CD14-positive monocyte (primary cell): ENCODE measurements at places on chromosomes 11 and 22. TPM values are rescaled to one million over a fixed set of nuclear protein-coding genes. Genes with fewer than 3 reads are reported as not detected.

Gene OR56A1
- not detected for polyA plus RNA-seq

Gene KDM4D
- polyA plus RNA-seq = not detected

DNA sequence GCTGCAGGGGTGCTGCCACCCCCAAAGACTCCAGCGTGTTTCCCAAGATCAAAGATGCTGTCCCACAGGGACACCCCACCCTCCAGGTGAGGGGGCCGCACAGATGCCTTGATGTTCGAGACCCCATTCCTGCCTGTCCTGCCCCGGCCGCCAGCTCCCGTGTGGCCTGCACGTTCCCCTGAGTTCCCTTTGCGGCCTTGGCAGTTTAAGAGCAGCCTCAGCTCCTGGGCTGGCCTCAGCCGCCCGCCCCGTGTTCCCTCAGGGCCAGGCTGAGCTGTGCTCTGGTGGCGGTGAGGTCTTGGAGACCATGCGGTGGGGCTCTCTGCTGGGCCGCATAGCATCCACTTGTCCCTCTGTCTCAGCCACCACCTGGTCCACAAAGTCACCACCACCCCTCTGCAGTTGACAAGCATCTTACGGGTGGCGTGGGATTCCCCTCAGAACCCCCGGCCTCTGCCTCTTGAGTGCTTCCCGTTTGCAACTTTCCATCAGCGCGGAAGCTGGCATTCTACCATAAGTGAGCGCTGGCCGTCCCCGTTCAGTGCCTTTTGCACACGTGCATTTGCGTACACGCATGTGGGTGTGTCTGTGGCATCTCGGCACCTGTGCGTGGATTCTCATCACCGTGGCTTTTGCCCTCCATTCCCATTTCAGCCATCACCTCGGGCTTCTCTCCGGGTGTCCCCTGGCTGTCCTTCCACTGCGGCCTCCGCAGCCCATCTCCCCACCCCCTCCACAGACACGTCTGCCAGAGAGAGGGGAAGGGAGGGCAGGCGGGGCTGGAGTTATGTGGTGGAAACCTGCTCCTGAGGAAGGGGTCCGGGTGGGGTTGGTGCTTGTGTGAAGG is 35.9 kb downstream of the CTTN start:
- no peak for DNase-seq

DNA sequence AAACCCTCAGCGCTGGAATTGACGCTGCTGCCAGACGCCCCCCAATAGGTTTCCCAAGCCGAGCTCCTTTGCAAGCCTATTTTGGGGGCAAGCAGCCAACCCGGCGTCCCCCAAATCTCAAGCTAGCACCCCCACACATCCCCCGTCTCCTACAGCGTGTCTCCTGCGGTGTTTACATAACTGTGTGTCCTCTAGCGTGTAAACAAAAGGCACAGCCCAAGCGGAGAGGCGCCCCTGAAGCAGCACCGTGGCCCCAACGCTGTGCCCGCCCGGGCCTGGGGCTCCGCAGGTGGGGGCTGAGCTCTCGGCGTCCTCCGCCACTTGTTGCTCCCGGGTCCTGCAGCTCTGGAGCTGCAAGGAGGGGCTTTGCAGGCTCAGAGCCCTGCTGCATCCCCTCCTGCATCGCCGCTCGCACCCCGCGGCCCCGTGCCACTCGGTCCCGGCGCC is 1.6 kb downstream of the CADM1 start:
- DNase-seq = no peak

DNA sequence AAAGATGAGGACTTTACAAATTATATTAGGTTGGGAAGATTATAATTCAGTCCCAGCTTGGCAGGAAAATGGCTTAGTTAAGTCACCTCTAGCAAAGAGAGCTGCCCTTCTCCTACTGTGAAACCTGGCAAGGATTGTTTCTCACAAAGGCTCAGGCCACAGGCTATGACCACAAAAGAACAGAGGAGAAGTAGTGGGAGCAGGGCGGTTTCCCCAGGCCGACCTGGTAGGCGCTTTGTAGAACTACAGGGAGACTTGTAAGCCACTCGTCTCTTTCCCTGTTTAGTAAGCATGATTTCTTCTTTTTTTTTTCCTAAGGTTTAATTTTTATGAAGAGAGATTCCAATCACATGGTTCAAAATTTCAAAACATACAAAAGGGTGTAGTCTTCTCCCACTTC is 4.6 kb downstream of the SNAP29 start:
- DNase-seq = no peak

Gene MRGPRF
- not detected for polyA plus RNA-seq

Gene PMM1
- polyA plus RNA-seq = 15.6 TPM

- DNase-seq = no peak
Observed at GRCh38 chr22:25013607-25014006, 61.1 kb downstream of the KIAA1671 start.

- DNase-seq = no peak
Observed at GRCh38 chr11:94883878-94884277, 89.5 kb downstream of the CWC15 start.

Gene SMIM35
- polyA plus RNA-seq = 0.22 and 0.29 TPM in 2 replicates

Gene HEPN1
- polyA plus RNA-seq = not detected

Gene CD248
- 0.13 TPM for polyA plus RNA-seq

GRCh38 chr11:3927129-3927796 is 71.8 kb downstream of the STIM1 start:
- no peak for DNase-seq

DNA sequence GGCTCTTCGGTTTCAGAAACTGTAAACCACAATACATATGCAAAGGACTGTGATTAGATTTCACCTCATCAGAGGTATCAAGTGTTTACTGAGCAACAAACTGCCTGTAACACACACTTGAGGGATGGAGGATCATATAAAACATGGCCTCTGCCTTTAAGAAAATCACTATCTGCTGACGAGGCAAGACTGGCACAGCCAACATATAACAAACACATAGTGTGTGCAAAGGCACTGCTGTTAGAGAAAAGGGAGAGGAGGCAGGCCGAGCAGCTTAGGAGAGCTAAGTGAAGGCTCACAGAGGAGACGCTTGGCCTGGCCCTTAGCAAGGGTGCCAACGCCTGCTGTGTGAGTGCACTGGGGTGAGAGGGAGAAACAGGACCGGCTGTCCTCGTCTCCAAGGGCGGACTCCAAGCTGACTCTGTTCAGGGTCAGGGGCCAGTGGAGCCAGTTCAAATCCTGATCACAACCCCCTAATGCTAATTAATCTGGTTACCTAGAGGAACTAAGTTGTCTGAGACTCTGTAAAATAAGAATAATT is 48.2 kb downstream of the LRFN4 start:
- DNase-seq = no peak

- no peak for DNase-seq
Observed at GRCh38 chr11:68312117-68312779, at the start of gene LRP5. TSS of gene LRP5 (plus strand) at chr11:68312591. CDS start at chr11:68312715, 124 bp downstream.

- no peak for DNase-seq
Observed at GRCh38 chr22:27068121-27068520, 410.7 kb downstream of the MIAT start.

Gene INPP5J
- 0.03 TPM in 2 replicates for polyA plus RNA-seq

Gene MMP12
- polyA plus RNA-seq = not detected

DNA sequence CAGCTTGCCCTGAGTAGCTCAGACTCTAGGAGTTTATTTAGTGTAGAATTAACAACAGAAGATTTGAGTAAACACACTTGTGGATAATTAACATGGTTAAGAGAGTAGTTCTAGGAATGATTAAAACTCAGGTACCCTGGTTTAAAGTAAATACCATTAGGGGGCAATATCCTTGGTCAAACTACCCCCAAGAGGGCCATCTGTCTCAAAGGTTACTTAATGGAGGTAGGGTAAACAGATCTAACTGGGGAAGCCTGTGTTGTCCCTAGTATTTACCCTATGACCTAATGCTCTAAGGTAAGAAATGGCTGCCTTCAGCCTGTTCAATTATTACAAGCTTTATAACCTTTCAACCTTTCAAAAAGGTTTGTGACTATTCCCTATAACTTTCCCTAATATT is 10.6 kb upstream of the GLYATL1 start:
- DNase-seq = no peak

DNA sequence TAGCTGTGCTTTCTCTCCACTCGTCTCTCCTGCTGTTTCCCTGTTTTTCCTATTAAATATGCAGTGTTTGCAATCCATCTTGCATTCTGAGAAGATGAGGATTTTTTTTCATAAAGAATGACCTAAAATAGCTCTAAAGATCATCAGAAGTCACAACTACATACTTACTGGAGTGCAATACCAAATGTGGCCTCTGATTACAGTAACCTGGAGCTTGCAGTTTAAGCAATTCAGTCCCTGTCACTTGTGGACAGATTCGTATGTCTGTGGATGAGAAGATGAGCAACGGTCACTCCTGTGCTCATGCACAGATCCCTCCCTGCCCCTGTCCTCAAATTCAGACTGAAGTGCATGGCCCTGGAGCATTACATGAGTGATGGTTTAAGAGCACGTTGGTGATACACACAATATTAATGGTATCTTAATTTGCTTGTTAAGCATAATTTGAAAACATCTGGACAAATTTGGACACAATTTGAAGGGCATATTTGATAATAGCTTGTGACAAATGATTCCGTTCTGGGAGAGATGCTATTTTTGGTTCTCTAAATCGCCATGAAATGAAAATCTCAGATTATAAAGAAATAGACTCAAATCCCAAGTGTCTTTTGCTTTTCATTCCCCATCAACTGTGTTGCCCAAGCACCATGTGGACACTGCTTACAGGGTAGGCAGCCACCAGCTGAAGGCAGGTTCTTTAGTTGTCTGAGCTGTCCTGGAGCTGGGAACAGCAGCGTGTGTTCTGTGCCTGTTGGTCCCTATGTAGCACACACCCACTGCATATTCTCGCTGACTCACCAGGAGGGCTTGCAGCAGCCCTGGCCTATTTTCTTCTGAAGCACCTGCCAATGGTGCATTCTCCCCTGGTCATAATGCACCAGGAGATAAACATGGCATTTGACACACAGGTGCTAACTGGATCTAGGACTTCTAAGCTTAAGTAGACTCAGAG is 32.6 kb upstream of the PRAME start:
- DNase-seq = no peak

DNA sequence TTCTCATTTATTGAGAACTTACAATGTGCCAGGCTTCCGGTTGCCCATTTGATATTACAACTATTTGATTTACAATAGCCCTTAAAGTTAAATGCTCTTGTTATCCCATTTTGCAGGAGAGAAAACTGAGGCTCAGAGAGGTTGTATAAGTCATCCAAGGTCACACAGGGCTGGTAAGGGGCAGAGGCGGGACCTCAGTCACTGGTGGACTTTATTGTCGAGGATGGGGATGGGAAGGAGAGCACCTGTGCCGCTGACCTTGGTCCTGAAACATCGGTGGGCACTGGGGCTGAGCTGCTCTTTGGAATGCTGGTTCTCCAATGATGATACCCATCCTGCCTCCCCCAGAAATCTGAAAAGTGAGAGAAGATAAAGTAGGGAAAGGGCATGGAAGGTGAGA is 265.4 kb downstream of the MIAT start:
- DNase-seq = no peak

DNA sequence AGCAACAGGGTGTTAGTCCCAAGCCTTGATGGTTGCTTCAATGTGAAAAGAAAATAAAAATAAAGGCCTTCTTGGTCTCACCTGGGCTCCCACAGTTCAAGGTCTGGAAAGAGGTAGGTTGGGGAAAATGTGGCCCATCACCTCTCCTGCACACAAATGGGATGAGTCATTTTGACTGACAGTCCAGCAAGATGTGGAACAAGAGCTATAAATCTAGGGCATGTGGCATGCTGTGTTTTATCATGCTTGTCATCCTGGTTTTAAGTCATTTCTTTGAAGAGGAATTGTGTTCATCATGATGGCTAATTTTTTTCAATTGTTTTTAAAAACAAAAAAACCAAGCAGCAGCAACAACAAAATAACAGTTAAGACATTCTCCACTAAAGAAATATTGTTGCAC is 503.7 kb downstream of the NTM start:
- DNase-seq = no peak

- DNase-seq = no peak
Observed at GRCh38 chr11:102582140-102582539, 43.0 kb downstream of the MMP20 start.

Gene KRTAP5-7
- polyA plus RNA-seq = not detected

DNA sequence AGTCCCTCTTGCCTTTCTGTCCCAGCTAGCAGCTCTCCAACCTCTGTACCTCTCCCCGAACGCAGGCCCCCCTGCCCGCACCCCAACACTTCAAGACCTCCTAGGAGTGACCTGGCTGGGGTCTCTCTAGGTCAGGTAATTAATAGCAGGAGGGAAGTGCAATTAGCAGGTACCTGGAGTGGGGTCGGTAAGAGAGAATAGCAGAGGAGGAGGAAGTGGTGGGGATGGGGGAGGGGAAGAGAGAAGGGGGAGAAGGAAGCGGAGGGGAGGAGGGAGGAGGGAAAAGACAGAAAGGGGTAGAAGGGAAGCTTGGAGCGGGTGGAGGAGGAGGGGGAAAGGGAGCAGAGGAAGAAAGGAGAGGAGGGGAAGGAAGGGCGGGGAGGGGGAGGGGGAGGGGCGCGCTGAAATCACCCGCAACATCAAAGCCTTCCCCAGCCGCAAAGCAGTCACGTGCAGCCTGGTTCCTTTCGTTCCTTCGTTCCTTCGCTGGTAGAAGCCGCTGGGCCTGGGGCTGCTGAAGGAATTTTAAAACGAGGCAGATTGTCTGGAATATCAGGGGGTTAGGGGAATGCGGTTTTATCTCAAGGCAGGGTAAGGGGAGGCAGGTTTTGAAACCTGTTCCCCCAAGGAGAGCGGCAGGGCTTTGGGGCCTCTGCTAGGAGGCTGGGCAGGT is 29.3 kb upstream of the TCF20 start:
- peak; percentile 23 for DNase-seq

Gene GRIK4
- polyA plus RNA-seq = not detected in 2 replicates

Gene MARK2
- polyA plus RNA-seq = 55.7 and 63.0 TPM in 2 replicates

Gene THY1
- not detected for polyA plus RNA-seq

Gene NRXN2
- polyA plus RNA-seq = not detected

DNA sequence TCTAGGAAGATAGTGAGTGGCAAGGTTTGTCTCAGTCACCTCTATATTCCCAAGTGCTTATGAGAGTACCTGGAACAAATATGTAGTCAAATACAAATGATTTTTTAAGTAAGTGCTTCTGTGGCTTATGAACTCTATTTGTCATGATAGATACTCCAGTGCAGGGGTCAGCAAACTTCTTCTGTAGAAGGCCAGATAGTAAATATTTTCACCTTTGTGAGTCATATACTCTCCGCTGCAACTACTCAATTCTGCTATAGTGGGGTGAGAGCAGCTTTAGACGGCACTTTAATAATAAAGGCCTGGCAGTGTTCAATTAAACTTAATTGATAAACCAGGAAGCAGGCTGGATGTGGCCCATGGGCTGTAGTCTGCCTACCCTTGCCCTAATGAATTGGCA is 12.4 kb upstream of the CCDC34 start:
- no peak for DNase-seq
